ENCODE measurements at places on chromosomes 11 and 22. TPM values are rescaled to one million over a fixed set of nuclear protein-coding genes. Genes with fewer than 3 reads are reported as not detected.
A peak's percentile ranks its signal among the peaks of the same experiment; 100 is the strongest.

DNA sequence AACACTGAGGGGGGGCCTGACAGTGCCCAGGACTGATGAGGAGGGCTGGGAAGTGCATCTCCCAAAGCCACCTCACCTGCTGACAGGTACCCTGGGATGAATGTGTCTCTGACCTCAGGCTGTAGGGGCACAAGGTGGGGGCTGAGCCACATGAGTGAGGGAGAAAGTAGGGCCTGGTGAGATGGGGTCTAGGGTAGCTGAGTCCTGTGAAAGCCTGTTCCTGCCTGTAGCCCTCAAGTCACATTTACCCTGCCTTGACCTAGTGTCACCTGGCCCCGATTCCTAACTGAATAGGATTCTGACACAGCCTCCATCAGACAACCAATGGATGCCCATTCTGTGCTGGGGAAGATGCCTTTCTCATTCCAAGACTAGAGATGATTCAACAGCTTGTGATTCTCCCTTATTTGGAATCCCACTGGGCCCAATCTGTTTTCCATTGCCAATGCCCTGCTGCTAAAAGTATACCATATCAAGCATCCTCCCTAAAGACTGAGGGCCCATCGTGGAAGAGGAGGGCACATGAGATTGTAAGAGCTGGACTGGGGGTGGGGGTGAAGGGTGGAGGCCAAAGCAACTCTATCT lies 11.1 kb upstream of the RFPL1 start:
- no peak for DNase-seq

DNA sequence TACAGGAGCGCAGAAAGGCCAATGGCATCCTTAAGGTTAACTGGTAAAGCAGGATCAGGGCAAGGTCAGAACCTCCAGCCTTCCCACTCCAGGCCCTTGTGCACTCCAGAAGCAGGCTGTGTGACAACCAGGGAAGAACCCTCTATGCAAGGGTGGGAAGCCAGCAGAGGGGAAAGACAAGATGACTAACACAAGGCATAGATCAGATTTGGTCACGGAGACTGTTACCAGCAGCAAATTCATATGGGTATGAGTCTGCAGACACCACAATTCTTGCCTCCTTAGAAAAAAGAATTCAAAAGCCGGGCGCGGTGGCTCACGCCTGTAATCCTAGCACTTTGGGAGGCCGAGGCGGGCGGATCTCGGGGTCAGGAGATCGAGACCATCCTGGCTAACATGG lies 39.8 kb upstream of the MTNR1B start:
- no peak for DNase-seq

DNA sequence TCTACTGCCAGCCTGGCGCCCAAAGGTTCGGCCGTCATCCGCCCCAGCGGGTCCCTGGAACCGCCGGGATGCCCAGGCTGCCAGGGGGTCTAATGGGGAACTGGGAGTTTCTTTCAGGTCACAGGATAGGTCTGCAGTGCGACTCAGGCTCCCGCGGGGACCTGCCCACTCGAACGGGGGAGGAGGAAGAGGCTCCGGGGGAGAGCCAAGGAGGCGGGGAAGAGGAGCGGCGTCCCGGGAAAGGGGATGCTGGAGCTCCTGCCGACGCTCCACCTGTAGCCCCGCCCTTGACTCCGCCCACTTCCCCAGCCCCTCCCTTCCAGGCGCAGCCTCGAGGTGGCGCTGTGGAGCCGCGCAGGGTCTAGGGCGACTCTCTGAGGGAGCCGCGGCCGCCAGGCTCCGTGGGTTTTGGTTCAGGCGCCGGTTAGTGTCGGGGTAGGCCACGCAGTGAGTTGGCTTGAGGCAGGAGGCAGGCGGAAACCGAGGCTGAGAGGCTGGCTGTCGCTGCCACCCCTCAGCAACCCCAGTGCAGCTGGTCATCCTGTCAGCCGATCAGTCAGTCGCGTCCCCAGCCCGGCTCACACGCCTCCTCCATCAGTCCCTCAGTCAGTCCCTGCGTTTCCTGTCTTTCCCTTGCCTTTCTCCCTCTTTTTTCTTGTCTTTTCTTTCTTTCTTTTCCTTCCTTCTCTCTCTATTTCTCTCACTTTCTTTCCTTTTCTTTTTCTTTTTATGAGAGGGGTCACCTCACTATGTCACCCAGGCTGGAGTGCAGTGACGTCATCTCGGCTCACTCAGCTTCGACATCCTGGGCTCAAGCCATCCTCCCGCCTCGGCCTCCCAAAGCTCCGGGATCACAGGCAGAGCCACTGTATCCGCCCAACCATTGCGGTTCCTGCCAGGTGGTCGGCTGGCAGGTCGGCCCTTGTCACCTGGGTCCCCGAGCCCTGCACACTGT lies 26.4 kb downstream of the YWHAH start:
- DNase-seq = peak; percentile 36

Gene MRGPRE
- total RNA-seq = 0.13 TPM

DNA sequence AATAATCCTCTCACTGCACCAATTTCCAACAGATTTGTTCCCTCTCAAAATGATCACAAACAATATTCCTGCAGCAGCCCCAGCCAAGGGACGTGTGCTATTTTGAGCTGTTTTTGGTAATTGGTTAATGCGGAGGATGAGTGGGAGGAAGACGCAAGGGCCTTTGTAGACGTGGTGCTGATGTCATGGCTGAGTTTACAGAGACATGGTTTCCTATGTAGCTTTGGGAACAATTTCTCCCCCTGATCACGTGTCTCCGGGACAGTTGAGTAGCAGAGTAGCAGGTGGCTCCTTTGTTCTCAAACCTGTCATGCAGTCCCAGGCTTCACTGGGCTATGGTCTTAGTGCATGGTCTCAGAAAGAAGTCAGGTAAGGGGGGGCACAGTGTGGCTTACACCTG lies 183.2 kb upstream of the NECTIN1 start:
- no peak for DNase-seq

- peak; percentile 28 for DNase-seq
Measured at GRCh38 chr22:23894710-23895598, 771 bp downstream of the MIF start.

Gene TBX10
- not detected for total RNA-seq

- no peak for DNase-seq
Measured at GRCh38 chr11:104522650-104523049, 358.7 kb upstream of the PDGFD start.

DNA sequence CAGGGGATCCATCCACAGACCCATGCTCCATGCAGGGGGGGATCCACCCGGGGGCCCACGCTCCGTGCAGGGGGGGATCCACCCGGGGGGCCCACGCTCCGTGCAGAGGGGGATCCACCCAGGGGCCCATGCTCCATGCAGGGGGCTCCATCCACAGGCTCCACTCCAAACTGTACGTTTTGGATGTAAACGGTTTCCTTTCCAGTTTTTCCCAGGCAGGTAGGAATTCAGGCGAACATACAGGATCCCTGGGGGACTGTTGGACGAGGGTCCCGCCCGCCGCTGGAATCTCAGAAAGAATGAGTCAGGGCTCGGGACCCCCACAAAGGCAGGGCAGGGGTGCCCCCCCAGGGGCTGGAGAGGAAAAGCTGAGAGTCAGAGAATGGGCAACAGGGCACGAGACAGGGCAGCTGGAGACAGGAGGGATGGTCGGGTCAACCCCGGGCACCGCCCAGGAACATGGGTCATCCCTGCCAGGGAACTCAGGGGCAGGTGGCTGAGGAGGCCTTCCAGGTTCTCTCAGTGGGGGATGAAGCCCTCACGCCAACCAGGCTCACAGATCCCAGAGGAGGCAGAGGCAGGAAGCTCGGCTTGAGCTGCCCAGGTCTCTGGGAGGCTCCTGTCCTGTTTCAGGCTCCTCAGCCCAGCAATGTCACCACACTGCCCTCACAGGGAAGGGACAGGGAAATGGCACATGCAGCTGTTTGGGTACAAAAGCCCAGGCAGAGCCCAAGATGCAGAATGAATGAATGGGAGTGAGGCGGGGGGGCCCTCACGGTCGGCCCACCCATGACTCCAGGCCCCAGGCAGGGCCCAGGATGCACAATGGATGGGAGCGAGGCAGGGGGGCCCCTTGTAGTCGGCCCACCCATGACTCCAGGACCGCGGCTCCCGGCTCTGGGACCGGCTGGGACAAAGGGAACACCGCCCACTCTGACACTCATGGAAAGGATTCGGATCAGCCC lies 200.2 kb downstream of the BRD1 start:
- no peak for DNase-seq

GRCh38 chr11:126533560-126533959 lies 178.1 kb downstream of the ST3GAL4 start:
- DNase-seq = no peak

Gene LDHAL6A
- total RNA-seq = not detected

GRCh38 chr11:95788921-95789505 lies 569 bp downstream of the FAM76B start:
- DNase-seq = no peak

DNA sequence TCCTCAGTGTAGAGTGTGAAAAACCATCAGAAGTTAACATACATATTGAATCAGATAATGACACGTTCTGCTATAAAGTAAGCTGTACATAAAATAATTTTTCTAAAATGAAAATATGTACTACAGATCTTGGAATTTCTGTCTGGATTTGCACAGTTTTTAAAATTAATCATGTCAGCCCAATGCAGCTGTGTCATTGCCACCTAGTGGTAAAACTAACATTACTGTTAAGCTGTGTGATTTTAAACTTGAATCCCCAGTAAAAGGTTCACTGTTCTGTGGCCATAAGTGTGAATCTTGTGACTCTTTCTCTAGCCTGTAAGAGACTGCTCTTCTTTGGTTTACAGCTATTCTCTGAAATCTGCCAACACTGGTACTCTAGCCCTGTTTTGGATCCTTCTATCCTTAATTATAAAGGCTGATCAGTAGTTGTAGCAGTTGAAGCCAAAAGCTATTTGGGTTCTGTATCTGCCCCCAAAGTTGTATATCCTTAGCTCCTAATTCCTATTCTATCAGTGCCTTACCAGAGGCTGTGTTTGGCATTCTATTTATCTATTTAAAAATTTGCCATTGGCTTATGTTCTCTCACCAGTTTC lies 4.0 kb downstream of the JRKL start:
- DNase-seq = peak; percentile 25

- no peak for DNase-seq
Measured at GRCh38 chr11:6077723-6078122, 29.8 kb upstream of the OR56B4 start.

GRCh38 chr11:86497310-86497709 lies 122.6 kb downstream of the CCDC81 start:
- no peak for DNase-seq

Gene LMO1
- total RNA-seq = not detected

Gene NDUFS8
- 289 TPM for total RNA-seq

Gene EWSR1
- total RNA-seq = 272 TPM

Gene APOBEC3C
- total RNA-seq = 12.7 TPM

DNA sequence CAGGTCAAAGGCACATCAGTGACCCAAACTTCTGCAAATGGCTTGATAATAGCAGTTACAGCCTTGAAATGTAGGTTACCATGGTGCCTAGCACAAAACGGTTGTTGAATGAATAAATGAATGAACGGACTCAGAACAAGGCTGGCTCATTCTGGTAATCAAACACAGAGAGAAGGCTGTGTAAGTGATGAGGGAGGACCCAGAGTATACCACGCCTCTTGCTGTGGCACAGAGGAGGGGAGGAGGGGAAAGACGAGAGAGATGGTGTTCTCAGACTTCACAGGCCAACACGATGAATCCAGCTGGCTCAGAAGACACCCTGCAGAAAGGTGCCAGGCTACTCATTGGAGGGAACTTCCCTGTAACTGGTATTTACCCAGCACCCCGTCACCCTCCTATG lies 38.3 kb downstream of the PC start:
- no peak for DNase-seq

- DNase-seq = no peak
Measured at GRCh38 chr11:17766590-17766989, 32.0 kb downstream of the KCNC1 start.

DNA sequence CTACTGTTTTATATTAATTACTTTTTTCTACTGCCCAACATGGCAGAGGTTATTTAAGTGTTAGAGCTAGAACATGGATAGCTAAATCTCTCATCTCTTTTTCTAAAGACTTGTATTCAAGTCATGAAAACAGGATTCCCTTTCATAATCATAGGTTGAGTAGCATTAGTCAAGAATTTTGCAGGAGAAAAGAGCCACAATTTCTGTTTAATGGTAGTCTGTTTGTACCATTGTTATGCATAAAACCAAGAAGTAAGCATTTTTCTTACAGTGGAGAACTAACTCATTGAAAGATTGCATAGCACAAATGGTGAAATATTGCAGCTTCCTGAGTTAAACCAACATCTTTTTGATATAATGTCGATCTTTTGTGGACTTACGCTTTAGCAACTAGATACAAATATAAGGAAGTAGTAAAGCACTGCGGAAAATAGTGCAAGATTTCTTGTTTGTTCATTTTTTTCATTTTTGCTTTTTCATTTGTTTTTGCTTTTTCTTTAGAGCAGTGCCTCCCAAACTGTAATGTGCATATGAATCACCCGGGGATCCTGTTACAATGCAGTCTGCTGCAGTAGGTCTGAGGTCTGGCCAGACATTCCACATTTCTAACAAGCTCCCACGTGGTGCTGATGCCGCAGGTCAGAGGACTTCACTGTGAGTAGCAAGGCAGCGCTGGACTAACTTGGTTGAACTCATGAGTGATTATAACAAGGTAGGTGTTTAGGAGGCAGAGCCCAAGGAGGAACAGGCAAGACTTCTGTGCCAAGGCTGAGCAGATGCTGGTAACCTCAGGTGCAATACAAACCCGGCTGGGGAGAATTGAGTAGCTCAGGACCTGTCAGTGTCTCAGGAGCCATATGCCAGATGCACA lies 4.6 kb downstream of the ETS1 start:
- DNase-seq = peak; percentile 51

Gene USP47
- total RNA-seq = 39.2 TPM

Gene DCDC1
- total RNA-seq = not detected

DNA sequence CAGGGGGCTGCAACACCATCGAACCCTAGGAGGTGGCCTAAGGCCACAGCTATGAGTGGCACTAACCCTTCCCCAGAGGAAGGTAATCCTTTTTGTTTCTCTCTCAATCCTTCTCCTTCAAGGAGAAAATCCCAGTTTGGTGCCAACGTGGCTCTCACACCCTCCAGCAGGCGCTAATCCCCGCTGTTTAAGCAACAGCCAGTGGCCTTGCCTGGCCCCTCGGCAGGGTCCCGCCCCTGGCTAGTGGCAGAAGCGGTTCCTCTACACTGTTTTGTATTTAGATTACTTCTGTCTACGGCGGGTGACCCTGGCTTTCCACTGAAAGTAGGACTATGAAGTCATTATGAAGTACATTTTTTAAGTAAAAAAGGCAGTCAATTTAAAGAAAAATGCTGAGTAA lies 15.5 kb downstream of the GNAZ start:
- no peak for DNase-seq

Gene CD248
- total RNA-seq = 0.15 TPM

- no peak for DNase-seq
Measured at GRCh38 chr22:24440718-24441405, 13.5 kb downstream of the ADORA2A start.

Gene CALCB
- total RNA-seq = not detected

DNA sequence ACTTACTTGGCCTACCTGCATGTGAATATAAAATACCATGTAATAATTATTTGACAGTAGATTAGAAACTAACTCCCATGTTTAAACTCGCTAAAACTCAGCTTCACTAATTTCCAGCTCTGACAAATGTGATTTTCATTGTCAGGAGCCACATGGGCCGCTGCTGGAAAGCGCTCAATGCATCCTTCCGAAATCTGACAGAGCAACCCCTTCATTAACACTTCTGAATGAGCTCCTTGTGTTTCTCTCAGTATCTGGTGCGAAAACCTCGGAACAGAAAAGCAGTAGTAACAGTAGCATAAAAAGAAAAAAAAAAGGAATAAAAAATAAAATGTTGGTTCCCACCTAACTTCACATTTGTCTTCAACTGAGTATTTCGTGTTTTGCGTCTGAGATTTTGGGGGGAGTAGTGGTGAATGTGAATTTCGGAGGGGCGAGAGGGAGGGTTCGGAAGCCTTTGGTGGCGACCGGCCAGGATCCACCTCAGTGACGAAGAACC lies 710 bp downstream of the MTCH2 start:
- no peak for DNase-seq

Gene OR52B4
- not detected for total RNA-seq
